ENCODE measurements at places on chromosomes 2 and 18.

GRCh38 chr2:168920504-168921157 is 19.5 kb downstream of the G6PC2 start:
- DNase-seq: no peak

DNA sequence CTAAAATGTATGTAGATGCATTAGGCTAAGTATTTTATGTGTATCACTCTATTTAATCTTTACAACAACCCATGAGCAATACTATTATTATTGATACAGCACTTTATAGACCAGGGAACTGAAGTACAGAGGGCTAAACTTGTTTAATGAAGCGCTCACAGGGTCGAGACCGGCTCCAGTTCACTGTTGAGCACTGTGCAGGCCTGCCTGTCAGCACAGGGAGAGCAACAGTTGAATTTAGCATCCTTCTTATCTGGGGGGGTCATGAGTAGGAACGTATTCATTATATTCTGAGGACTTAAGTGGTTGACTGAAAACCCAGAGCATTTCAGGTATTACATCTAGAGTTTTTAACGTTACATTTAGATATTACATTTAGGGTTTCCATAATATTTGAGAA is 120.1 kb downstream of the PLCL1 start:
- DNase-seq: no peak

DNA sequence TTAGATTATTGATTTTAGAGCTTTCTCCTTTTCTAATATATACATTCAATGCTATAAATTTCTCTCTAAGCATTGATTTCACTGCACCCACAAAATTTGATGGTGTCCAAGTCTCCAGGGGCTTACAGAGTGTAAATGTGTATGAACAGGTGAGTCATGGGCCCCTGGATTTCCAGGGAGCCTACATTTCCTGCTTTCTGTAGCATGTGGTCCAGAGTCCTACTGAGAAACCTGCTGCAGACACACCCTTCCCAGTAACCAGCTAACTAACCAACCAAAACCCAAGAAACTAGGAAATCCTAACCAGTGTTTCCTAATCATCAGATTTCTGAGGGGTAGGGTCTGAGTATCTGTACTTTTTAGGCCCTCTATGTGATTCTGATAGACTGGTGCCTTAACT is 39.5 kb upstream of the TANC1 start:
- no peak for DNase-seq

- DNase-seq: no peak
Observed at GRCh38 chr2:150325656-150326314, 161.7 kb downstream of the RND3 start.

DNA sequence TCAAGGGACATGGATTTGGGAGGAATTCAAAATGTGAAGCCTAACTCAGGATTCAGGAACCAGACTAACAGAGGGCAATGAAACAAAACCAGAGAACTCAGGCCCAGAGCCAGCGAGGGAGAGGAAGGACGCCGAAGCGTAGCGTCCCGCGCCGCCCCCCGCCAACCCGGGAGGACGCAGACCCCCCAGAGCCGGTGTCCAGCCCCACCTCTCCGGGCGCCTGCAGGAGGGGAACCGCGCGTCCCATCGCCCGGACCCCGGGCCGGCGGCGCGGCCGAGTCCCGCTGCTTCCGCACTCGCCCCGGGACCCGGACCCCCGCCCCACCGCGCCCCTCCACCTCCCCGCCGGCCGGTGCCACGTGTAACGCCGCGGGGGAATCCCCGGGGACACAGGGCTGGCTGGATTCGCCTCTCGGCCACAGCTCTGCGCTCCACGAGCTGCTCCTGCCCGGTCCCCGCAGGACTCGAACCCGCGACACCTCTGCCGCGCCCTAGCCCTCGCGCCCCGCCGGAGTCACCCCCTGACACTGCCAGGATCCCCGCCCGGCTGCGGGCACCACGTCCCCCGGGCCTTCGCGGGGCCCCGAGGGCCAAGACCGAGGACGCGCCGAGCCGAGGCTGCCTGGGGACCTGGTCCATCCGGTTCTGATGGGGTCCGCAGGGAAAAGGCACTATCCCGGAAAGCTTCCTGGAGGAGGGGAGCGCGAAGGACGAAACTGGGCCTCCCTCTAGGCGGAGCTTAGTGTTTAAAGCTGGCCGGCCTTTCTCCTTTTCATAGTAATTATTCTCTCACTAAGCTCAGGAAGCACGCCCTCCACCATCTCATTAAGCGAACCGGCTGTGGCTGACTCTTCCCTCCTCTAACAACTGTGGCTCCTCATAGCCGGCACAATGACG is 40.4 kb upstream of the FAM124B start:
- DNase-seq: no peak

GRCh38 chr2:160984426-160985077 is 175.7 kb upstream of the TANK start:
- DNase-seq: no peak

DNA sequence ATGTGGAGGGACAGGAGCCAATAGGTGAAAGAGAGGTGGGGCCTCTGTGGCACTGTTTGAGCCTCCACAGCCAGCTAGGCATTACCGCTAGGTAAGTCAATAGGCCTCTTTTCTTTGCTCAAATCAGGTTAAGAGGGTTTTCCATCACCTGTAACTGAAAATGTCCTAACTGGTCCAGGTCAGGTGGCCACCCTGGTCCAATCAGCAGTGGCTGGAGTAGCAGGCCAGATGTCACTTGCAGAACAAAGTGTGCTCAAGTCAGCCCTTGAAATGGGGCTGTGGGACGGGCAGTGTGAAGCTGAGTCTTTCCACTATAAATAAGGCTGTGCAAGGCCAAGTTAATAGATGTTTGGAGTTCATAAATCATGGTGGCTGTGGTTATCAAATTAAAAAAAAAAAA is 20.9 kb downstream of the FBXO36 start:
- no peak for DNase-seq

DNA sequence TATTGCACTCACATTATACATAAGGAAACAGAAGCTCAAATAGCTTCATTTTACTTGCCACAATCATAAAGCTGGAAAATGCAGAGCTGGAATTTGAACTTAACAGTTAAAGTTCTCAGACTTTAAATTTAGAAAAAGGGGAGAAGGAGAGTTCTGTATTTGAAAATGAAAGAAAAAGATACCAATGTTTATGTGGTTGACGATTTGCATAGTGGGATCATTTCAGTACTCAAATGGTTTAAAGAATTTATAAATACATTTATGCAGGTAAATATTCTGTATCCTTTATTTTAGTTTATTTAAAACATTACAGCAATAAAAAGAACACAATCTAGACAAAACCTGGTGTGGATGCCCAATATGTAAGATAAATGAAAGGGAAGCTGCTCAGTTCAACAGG is 25.5 kb upstream of the STAT4 start:
- DNase-seq: no peak

- DNase-seq: no peak
Observed at GRCh38 chr18:49647496-49648168, 85.8 kb downstream of the LIPG start.

DNA sequence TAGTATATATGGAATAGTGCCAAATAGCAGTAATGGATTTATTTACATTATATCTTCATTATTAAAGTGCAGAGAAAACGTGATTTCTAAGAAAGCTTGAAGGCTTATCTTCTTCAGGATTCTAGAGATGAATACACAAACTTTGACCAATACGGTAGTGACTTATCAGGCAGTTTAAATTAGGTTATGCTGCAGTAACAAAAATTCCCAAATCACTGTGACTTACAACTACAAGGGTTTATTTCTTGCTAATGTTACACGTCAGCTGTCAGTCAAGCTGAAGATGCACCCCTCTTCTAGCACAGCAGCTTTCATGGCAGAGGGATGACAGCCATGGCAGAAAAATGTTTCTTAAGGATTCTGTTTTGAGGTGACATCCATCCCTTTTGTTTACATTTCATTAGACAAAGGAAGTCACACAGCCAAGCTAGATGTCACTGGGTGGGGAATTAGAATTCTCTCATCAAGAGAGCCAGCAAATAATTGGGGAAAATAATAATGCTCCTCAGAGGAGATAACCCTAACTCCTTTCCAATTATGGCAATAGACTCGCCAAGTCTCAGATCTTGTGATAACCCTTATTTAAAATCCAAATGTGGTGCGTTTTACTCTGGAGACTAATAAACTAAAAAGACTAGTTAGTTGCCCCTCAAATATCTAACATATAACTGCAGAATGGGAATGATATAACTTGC is 268.3 kb upstream of the CYP26B1 start:
- DNase-seq: no peak

DNA sequence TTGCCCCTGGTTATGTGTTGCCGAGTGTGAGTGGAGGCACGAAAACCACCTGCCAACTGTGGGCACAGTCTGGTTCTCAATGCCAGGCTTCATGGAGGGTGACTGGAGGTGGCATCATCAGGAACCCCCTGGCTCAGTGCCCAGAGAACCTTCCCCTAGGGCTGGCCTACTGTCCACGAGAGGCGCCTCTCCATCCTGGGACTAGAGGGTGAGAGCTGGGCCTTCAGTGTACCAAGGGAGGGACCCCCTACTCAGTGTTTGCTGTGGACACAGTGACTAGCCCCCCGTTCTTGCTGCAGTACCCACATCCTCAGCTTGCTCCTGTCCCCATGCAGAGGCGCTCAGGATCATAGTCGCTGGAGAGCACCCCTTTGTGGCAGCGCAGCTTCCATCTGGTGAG is 202.6 kb downstream of the HDAC4 start:
- no peak for DNase-seq

DNA sequence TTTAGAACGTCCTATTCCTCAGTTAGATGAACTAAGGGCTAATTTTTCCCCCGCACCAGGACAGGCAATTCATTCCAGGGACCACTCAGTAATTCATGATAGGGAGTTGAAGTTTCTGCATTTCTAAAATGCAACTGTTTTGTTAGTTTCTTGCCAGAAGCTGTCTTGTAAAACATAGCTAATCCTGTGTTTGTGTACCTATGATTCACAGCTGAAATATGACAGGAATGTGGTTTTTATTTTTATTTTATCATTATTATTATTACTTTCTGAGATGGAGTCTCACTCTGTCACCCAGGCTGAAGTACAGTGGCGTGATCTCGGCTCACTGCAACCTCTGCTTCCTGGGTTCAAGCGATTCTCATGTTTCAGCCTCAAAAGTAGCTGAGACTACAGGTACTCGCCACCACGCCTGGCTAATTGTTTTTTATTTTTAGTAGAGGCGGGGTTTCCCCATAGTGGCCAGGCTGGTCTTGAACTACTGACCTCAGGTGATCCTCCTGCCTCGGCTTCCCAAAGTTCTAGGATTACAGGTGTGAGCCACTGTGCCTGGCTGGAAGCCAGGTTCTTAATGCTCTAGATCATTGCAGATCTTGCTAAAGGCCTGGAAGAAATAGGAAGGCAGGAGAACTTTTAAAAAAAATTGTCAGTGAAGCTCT is 154.8 kb upstream of the FHL2 start:
- no peak for DNase-seq

DNA sequence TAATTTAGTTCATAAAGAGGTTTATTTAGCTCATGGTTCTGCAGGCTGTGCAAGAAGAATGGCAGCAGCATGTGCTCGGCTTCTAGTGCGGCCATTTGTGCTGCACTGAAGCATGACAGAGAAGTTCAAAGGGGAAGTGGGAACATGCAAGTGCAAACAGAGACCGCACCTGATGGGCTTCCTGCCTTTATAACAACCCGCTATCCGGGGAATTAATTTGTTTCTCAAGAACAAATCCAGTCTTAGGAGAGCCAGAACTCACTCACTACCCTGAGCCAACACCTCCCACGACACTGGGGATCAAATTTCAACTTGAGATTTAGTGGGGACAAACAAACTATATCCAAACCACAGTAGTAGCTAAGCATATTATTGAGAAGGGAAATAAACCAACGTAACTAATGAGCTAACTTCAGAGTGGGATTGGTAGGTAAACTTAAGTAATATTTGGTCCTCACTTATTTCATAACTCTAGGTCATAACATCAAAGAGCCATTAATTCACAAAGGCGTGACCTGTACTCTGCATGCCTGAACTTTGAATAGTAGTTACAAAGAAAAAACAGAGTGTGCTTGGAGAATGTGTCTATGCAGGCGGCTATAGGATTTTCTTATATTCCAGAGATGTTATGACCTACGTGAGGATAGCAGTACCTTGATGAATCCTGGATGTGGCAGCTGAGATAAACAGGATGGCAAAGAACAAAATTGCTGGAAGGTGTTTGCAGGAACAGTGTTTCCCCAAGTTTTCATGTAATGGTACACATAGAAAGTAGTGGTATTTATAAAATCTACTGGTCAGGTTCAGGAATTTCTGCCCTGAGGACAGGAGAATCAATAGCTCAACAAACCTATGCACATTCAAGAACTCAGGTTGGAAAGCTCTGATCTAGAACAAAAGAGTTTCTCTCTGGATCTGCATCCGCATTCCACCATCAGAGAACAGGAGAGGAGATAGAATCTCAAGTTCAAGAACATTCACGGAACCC is 845.9 kb upstream of the ID2 start:
- no peak for DNase-seq

DNA sequence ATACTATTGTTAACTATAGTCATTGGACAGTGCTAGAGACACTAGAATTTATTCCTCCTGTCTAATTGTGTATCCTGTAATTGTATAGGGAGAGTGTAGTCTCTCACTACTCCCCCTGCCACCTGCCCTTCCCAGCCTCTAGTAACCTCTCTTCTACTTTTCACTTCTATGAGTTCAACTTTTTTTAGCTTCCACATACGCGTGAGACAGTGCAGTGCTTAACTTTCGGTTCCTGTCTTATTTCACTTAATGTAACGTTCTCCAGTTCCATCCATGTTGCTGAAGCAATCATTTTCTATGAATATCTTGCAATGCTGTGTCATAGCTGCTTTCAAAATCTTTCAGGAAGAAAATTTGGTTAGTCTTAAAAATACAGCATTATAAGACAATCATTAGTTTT is 22.8 kb upstream of the RUFY4 start:
- DNase-seq: no peak

GRCh38 chr18:9973470-9973869 is 59.7 kb downstream of the VAPA start:
- DNase-seq: no peak
